Activated CD8-positive, alpha-beta T cell treated with anti-CD3 and anti-CD28 coated beads, Interleukin-2, amount 10 ng/mL, durations not matched to agents 7 days and 5 days (primary cell): ENCODE measurements at places on chromosomes 3 and 15. TPM values are rescaled to one million over a fixed set of nuclear protein-coding genes. Genes with fewer than 3 reads are reported as not detected.
A peak's percentile ranks its signal among the peaks of the same experiment; 100 is the strongest.

DNA sequence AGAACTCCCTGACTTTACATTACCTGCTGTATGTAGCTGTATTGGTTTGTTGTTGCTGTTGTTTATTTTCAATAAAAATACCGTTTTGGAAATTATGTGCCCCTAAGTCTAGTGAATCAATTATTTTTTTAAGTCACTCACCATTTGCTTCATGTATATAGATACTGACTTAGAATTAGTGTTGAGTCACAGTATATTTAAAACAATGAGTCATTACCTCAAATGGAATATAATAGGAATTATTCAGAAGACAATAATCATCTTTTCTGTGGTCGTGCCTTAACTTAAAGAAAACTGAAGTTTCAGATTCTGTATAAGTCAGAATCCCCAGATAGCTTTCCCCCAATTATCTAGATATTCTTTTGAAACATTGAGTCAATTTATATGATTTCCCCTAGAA is 21.0 kb upstream of the ALDH1A2 start:
- no peak for DNase-seq

- DNase-seq, result peak; percentile 25
Observed at GRCh38 chr3:120052225-120052624, 42.0 kb downstream of the GSK3B start.

- DNase-seq, result no peak
Observed at GRCh38 chr3:112858410-112859069, 11.9 kb upstream of the CD200R1L start.

- DNase-seq, result no peak
Observed at GRCh38 chr3:132209855-132210254, 107.4 kb upstream of the ACP3 start.

DNA sequence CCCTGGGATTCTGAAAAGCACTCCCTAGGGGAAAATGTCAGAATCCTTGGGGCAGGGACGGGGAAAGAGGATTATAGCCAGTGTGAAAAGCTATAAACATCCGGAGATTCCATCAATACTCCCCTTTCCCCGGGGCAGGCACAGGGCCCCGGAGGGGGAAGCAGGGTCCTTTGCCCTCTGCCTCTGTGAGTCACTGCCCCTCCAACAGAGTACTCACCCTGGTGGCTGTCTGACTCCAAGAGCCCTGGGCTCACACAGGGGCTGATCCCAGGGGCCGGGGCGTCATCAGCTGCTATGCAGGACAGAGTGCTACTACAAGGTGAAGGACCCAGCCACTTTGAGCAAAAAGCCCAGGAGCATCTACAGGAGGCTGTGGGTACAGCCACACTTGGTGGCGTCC is 133.0 kb upstream of the PRR20G start:
- DNase-seq, result no peak

GRCh38 chr3:11386465-11387113 is 114.4 kb downstream of the ATG7 start:
- no peak for DNase-seq

DNA sequence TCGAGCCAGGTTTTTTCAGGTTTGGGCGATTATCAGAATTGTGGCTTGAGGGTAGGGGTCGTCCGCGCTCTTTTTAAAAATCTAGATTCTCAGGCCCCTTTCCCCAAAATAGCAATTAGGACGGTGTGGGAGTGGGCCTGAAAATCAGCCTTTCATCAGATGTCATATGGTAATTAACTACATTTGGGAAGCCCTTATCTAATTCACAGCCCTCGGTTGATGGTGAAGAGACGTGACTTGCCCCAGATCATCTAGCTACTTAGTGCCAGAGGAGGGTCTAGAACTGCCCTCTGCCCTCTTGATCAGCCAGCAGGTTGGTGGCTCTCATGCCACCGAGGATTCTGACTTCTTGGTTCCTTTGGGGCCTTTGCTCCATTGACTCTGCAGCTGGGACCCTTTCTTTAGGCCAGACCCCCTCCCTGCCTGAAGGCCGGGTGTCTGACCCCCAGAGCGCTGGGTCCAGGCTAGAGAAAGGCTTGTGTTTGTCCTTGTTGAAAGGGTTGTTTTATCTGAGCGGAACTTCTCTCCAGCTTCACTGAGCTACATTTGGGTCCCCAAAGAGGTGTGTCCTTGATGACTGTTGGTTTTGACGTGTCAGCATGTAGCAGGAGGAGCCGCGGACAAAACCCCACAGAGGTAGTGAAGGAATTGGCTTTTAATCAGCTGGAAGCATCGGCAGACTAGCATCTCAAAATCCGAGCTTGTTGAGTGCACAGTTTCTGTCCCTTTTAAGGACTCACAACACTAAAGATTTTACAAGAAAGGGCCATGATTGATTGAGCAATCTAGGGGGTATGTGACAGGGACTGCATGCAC is 857 bp downstream of the AEN start:
- DNase-seq, result peak; percentile 77

Gene CHRFAM7A
- total RNA-seq, result 1.9 TPM

Gene TMEM62
- 21.9 TPM for total RNA-seq

Gene BCL2A1
- 26.3 TPM for total RNA-seq

Gene ALCAM
- 5.1 TPM for total RNA-seq
